Hippocampal formation (tissue), 2 donors: ENCODE measurements at places on chromosomes 1 and 21.

GRCh38 chr1:207152792-207153468, 48.9 kb downstream of the C4BPA start:
- no peak for DNase-seq

DNA sequence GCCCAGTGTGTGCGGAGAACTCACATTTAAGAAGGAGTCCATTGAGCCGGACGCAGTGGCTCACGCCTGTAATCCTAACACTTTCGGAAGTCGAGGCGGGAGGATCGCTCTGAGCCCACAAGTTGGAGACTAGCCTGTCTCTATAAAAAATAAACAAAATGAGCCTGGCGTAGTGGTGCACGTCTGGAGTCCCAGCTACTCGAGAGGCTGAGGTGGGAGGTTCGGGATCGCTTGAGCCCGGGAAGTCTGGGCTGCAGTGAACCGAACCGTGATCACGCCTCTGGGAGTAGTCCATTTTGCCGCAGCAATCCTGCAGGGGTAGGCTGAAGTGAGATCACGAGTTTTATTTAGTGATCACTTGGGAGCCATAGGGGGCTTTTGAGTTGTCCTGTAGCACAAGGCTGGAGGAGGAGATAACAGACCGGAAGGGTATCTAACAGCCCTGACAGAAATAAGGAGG, 497 bp upstream of the FUCA1 start:
- DNase-seq: peak; percentile 13

DNA sequence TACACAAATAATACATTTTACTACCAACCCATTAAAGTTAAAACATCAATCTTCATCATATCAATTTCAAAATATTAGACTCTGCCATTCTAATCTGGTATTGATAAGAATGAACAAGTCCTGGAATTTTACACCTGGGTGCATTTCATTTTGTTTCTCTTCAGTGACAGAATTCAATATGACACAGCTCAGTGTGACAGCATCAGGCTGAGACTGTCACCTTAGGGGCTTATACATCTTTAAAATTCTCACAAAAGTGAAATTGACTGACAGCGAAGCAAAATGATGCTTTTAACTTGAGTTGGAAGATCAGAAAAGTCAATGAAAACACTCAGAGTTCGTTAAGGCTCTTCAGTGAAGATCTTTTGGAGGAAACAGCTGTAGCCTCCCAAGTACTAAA, 213.0 kb downstream of the DAB1 start:
- DNase-seq: no peak

DNA sequence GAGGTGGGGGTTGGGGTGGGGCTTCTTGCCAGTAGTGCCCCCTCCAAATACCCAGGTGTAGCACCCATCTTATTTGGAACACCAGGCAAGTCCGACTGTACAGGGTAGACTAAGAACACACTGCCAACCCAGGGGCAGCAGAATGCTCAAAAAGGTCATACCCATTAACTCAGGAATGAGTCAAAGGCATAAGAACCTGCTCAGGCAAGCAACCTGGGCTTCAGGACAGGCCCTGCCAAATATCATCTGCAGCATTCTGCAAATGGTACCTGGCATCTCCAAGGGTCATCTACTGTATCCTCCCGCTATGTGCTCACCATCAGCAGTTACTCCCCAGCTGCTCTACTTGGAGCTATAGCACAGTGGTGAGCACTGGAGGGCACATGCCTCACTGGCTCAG, 19.4 kb downstream of the PEA15 start:
- DNase-seq: no peak

GRCh38 chr1:187788718-187789117, 960.0 kb downstream of the PLA2G4A start:
- no peak for DNase-seq

DNA sequence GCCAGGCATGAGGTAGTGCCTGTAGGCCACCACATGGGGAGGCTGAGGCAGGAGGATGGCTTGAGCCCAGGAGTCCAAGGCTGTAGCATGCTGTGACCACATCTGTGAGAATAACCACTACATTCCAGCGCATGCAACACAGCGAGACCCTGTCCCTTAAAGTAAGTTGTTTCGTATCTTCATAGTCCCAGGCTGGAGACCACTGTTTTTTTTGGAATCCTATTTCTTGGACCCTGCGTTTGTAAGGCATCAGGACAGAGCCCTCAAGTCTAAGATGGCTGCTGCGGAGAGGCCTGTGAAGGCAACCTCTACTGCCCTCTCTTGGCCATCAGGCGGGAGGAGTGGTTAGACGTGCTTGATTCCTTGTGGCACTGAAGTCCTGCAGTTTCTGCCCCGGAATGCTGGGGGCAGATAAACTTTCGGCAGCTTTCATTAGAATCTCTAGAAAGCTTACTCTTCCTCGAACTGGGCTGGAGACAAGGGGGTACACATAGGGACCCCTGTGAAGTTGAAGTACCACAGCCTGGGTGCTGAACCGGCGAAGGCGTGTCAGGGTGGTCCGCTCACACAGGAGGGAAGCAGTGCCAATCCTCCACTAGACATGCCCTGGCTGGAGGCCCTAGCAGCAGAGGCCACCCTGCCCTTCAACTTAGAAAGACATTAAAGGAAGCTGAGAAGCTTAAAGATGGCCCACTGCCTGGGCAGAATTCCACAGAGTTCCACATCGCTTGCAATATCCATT, 36.6 kb downstream of the RABIF start:
- DNase-seq: no peak

DNA sequence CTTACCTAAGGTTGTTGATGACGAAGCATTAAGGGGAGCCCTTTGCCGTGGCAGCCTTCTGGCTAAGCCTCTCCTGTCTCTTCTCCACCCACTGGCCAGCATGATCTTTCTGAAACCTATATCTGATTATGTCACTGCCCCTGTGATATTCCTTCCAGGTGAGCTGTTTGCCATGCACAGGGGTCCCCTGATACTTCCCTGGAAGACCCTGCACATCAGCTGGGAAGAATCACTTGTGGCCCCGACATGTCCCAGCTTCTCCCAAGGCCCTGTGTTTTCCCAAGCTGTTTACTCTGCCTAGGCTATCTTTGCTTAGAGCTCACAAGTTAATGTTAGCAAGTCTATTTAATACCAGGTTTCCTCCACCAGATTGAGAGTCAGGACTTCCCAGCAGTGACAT, 12.3 kb downstream of the RD3 start:
- no peak for DNase-seq

DNA sequence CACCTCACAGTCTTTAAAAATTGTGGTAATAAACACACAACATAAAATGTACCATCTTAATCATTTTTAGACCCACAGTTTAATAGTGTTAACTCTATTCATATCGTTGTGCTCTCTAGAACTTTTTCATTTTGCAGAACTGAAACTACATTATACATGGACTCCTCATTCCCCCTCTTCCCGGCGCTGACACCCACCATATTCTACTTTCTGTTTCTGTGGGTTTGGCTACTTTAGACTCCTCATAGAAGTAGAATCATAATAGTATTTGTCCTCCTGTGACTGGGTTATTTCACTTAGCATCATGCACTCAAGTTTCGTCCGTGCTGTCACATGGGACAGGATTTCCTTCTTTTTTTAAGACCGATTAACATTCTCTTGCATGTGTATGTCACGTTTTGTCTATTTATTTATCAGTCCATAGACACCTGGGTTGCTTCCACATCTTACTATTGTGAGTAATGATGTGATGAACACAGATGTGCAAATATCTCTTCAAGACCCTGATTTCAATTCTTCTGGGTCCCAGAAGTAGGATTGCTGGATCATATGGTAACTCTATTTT, 62.9 kb upstream of the TMPRSS2 start:
- DNase-seq: no peak

DNA sequence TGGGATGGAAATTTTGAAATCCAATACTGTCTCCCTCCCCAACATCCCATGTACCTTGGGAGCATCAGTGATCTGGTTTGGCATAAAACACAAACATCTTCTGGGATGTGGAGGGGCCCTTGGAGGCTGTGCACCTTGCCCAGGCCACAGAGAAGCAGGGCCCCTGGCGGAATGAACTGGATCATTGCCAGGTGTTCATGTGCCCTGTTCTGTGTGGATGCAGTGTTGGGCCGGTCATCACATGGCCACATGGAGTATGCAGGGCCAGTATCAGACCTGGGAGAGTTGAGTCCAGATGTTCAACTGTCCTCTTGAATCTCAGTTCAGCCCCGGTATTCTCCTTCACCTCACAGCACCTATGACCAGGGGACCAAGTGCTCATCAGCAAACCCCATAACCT, 26.9 kb downstream of the ARHGEF10L start:
- DNase-seq: no peak

GRCh38 chr1:74686928-74687327, 13.3 kb upstream of the ERICH3 start:
- DNase-seq: no peak

GRCh38 chr1:201807958-201808632, 20.9 kb upstream of the IPO9 start:
- DNase-seq: no peak

DNA sequence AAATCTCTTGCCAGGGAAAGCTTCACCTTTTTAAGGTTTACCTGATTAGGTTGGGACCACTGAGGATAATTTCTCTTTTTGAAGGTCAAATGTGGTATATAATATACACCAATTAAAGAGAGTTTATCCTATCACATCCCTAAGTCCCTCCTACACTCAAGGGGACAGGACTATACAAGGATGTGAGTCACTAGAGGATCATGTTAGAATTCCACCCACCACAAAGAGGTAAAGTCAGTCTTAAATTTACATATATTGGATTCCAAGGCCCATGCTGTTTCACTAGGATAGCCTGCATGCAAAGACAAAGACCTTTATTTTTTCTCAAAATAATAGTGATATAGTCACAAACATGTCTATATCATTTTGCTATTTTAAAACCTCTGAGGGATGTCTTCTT, 164.4 kb downstream of the GIPC2 start:
- DNase-seq: no peak

- DNase-seq: no peak
Observed at GRCh38 chr1:238060061-238060460, 169.3 kb upstream of the ZP4 start.

DNA sequence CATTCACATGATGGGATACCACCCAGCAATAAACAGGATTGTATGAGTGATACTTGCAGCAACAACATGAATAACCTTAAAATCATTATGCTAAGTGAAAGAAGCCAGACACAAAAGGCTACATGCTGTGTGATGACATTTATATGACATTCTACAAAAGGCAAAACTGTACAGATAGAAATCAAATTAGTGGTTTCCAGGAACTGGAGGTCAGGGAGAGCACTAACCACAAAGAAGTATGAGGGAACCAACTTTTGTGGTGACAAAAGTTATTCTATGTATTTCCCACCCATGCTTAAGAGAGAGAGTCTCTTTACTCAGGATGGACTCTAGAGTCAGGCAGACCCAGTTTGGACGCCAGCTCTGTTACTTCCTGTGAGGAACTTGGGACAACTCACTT, 364.5 kb upstream of the DAB1 start:
- DNase-seq: no peak

GRCh38 chr1:87045761-87046304, 131.4 kb downstream of the HS2ST1 start:
- DNase-seq: no peak

GRCh38 chr1:179742717-179743678, at the start of gene FAM163A:
Gene FAM163A, plus strand, starts transcription at chr1:179743291. Its CDS starts 69,807 bp downstream, at chr1:179813098.
- DNase-seq: no peak

DNA sequence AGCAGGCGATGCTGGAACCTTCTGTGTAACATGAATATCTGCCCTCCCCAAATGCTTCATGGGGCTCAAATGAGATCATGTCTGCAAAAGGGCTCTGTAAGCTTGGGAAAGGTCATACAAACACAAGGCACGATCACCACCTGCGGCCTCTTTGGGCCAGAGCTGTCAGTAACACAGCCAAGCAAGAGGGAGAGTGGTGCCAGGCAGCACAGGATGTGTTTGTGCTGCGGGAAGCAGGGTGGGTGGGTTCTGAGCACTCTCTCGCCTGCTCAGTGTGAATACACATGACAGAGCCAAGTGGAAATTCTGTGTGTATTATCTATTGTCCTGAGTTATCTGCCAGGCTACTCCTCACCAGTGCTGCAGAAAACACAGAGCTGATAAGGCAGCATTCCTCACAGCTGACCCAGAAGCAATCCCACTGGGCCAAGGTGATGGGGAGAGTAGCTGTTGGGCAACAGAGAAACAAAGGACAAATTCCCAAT, 101.2 kb downstream of the LAMC2 start:
- no peak for DNase-seq

- no peak for DNase-seq
Observed at GRCh38 chr1:240056350-240056749, 35.3 kb upstream of the FMN2 start.

DNA sequence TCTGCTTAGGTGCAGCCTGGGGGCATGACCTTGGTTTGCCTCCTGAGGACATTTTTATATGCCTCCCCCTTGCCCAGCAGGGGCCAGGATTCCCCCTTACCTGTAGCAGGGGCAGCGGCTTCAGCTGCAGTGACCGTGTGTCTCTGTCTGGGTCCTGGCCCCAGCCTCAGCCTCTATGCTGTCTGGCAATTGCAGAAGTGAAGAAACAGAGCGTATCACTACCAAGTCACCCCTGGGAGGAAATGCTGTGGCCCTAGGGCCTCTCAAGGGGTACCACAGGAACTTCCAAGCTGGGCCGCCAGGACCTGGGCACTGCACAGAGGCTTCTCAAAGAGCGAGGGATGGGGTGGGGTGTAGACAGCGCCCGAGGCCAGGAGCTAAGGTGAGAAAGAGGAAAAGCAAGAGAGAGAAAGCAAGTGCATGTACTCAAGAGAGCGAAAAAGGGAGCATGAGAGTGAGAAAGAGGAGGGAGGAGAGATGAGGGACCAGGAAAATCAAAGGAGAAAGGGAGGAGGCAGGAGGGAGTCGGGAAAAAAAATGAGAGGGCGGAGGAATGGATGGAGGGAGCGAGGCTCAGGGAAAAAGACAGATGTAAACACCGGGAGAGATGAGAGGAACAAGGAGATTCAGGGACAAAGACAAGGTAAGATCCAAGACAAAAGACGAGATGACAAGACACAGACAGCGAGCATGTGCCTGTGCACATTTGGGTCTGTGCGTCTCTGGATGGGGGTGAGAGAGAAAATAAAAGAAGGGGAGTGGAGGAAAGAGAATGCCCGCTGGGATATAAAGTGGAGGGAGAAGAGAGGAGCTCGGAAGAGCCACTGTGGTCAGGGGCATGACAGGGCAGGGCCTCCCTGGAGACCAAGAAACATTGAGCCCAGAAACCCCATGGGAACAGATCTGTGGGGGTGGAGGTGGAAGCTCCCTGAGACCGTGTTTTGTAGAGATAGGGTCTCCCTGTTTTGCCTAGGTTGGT, at the start of gene PTAFR:
Gene PTAFR, minus strand, starts transcription at position 199 of the 979 bp plus-strand sequence. CDS start 25,669 bp downstream, outside the sequence.
- no peak for DNase-seq

DNA sequence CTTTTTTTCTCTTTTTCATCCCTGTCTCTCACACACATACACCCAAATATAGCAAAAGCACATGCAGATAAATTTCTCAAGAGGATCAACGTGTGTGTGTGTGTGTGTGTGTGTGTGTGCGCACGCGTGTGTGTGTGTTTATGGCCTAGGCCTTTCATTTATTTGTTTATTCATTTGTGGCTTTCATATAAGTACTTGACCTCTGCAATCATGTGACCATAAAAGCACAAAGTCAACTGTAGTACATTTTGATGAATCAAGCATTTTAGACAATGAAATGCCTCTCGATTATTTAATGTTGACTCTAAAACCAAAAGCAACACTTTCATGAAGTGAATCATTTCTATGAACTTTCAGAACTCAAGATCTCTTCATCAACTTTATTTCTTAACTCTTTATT, 194.1 kb upstream of the ADGRL2 start:
- no peak for DNase-seq

- no peak for DNase-seq
Observed at GRCh38 chr1:67061266-67061665, 7.3 kb upstream of the SLC35D1 start.
